ENCODE measurements at places on chromosomes 13 and 19. TPM values are rescaled to one million over a fixed set of nuclear protein-coding genes. Genes with fewer than 3 reads are reported as not detected.
A peak's percentile ranks its signal among the peaks of the same experiment; 100 is the strongest.

Gene CCDC70
- not detected for total RNA-seq

GRCh38 chr13:114315074-114315785, 927 bp downstream of the CHAMP1 start:
- DNase-seq, result no peak

Gene AMER2
- total RNA-seq, result not detected

Gene ARID3A
- 16.7 TPM for total RNA-seq

Gene ZBTB45
- 1.4 TPM for total RNA-seq

GRCh38 chr13:55652657-55653056, 1488.1 kb upstream of the PRR20A start:
- no peak for DNase-seq

Gene CXCL17
- total RNA-seq, result not detected

Gene ATP5F1D
- total RNA-seq, result 13.6 TPM

DNA sequence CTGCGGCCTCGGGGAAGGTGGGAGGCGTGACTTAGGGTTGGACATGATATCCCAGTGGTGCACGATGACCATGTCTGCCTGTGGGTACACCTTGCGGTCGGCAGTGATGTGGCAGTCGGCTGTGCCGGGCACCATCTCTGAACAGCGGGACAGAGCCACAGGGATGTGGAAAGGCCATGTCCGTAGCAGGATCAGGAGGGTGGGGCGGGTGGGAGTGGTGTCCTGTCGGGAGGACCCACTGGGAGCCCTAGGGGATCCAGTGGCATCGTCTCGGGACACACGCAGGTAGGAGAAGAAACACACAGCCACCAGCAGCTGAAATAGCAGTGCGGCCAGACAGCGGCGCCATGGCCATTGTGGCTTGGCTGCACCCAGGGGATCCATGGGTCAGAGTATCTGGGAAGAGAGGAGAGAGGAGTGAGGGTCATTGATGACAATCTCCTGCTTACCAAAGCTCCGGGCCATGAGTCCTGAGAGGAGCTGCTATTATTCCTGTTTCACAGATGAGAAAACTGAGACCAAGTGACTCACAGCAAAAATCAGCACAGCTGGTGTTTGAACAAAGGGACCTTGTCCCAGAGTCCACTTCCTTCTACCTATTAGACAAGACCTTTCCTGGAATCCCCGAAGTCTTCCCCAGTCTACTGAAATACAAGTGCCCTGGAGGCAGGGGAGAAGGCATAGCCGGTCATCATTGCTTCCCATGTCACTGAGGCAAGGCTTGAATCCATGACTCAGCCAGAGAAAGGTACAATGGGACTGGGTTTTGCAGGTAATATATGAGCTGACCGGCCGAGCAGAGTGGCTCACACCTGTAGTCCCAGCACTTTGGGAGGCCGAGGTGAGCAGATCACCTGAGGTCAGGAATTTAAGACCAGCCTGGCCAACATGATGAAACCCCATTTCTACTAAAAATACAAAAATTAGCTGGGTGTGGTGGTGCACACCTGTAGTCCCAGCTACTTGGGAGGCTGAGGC, 5.2 kb upstream of the FUT6 start:
- no peak for DNase-seq

DNA sequence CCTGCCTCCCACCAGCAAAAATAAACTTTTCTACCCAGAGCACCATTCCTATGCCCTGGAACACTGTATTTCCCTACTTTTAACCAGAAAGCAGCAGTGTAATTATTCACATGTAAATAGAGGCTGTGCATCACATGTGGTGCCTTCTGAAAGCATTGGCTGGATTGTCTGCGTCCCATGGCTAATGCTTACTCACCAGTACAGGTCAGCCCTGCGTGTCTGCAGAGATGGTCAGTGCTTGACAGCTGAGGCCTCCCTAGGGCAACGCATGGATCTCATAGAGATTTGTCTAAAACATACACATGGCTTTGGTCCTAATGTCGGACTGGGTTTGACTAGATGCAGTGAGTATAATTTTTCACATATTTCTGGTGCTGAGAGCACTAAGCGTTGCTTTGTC, 64.2 kb downstream of the DPY19L3 start:
- DNase-seq, result peak; percentile 50

GRCh38 chr13:95660981-95661581, 15.9 kb upstream of the DNAJC3 start:
- peak; percentile 50 for DNase-seq

Gene UPF3A
- 11.7 TPM for total RNA-seq

DNA sequence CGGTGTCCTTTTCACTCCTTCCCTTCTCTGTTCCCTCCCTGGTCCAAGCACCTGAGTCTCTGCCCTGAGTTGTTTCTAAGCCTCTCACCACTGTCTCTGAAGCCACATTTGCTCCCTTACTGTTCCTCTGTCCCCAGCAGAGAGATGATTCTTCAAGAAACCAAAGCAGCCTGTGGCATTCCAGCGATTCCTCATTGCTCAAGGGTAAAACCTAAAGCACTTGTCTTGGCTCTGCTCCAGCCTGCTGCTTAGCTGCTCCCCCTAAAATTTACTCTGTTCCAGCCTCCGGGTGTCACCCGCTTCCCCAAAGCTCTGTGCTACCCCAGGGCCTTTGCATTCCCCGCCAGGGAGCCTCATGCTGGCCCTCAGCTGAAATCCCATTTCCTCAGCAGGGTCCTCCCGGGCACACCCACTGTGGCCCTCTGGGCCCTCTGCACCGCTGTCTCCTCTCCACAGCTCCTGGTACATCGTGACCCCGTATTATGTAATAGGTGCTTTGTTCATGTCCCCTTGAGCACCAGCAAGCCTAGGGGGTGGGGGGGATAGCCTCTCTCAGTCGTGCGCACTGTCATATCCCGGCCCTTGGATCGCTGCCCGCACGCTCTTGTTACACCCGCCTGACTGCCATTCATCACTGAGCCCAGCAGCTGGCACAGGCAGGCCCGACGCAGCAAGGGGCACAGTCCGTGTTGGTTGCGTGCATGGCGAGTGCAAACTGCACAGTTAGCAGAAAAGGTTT, 15.8 kb downstream of the TECR start:
- no peak for DNase-seq

- DNase-seq, result no peak
Measured at GRCh38 chr19:8244442-8244841, 35.3 kb downstream of the CERS4 start.

Gene KLHL1
- total RNA-seq, result not detected

Gene SLC10A2
- not detected for total RNA-seq

Gene TSHZ3
- 8.1 TPM for total RNA-seq

GRCh38 chr19:11069561-11069960, 19.7 kb upstream of the LDLR start:
- DNase-seq, result no peak

DNA sequence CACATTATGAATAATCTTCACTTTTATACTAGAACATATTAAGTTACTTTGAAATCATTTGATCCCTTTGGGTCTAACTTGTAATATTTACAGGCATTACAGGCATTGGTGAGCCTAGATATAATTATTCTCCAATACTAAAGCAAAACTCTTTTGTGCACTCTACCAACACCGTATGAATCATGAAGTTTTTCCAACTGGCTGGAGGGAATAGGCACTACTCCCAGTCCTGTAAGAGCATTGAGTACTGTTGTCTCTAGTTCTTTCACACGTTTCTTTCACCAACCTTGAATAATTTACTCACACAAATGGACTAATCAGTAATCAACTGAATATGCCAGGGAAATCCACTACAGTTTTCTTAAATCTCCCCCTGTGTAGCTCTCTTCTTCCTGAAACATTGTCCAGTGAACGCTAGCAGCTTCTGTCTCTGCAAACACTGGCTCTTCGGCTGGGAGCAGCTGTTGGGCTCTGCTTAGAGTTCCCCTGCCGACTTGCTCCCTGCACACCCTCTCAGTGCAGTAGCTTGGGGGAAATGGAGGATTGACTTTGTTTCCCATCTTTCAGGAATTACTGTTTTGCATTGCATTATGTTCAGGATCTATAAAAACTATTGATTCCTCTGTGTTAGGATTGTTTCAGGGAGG, 476.7 kb downstream of the RFC3 start:
- DNase-seq, result no peak

- peak; percentile 59 for DNase-seq
Measured at GRCh38 chr13:37011002-37011401, 10.4 kb downstream of the EXOSC8 start.

DNA sequence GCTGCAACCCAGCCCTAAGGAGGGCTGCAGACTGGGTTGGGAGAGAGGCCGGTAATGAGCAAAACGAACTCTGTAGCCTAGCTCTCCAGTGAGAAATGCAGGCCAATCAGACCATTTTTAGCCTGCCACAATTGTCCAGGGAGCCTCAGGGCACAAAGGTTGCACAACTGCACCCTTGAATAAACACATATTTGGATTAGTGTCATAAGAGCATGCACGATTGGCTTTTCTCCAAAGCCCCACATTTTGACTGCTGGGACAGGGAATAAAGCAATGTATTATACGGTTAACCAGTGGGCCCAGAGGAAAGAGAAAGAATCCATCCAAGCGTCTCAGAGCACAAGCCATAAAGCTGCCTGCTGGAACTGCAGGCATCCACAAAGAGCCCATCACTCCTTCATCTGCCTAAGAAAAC, 729.4 kb upstream of the SGCG start:
- DNase-seq, result no peak

DNA sequence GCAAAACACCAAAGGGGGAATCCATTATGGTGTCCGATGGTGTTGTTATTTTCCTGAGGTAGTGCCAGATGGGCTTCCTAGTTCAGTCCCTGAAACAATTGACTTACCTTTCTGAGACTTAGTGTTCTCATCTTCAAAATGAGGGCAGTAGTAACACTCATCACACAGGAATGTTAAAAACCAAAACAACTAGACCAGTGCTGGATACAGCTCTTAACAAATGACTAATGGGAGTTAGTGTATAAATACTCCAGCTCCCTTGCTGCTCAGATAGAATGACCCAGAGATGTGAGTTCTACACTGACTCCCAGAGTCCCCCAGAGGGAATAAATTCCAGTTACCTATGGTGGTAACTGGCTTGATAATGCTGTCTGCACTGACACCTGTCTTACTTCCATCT, 49.9 kb downstream of the MBD3L2B start:
- DNase-seq, result no peak

Gene RGS9BP
- total RNA-seq, result 0.18 TPM

Gene SLC27A5
- 7.5 TPM for total RNA-seq

GRCh38 chr19:3508771-3509535, 2.8 kb downstream of the FZR1 start:
- peak; percentile 30 for DNase-seq

Gene KIR3DL2
- total RNA-seq, result not detected

DNA sequence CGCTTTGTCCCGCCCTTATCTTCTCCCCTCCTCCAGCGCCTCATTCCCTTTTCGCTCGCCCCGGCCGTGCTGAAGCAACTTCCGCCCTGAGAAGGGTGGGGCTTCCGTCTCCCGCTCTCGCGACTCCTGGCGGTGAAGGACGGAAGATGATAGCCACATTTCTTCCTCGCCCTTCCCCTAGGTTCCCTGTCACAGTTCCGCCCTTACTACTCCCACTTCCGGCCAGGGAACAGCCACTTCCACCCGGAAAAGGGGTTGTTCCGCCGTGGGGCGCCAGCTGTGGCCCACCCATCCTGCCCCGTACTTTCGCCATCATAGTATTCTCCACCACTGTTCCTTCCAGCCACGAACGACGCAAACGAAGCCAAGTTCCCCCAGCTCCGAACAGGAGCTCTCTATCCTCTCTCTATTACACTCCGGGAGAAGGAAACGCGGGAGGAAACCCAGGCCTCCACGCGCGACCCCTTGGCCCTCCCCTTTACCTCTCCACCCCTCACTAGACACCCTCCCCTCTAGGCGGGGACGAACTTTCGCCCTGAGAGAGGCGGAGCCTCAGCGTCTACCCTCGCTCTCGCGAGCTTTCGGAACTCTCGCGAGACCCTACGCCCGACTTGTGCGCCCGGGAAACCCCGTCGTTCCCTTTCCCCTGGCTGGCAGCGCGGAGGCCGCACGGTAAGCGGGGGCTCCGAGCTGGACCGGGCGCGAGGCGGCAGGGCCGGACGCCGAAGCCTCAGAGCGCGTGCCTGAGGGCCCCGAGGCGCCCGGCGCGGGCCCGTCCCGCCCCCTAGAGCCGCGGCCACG, at the start of gene RPS19:
TSS of gene RPS19 (plus strand) at position 638 of the 801 bp plus-strand sequence. CDS start 520 bp downstream, outside the sequence.
- DNase-seq, result peak; percentile 98

- no peak for DNase-seq
Measured at GRCh38 chr19:46472592-46472991, 1.2 kb upstream of the PNMA8A start.

DNA sequence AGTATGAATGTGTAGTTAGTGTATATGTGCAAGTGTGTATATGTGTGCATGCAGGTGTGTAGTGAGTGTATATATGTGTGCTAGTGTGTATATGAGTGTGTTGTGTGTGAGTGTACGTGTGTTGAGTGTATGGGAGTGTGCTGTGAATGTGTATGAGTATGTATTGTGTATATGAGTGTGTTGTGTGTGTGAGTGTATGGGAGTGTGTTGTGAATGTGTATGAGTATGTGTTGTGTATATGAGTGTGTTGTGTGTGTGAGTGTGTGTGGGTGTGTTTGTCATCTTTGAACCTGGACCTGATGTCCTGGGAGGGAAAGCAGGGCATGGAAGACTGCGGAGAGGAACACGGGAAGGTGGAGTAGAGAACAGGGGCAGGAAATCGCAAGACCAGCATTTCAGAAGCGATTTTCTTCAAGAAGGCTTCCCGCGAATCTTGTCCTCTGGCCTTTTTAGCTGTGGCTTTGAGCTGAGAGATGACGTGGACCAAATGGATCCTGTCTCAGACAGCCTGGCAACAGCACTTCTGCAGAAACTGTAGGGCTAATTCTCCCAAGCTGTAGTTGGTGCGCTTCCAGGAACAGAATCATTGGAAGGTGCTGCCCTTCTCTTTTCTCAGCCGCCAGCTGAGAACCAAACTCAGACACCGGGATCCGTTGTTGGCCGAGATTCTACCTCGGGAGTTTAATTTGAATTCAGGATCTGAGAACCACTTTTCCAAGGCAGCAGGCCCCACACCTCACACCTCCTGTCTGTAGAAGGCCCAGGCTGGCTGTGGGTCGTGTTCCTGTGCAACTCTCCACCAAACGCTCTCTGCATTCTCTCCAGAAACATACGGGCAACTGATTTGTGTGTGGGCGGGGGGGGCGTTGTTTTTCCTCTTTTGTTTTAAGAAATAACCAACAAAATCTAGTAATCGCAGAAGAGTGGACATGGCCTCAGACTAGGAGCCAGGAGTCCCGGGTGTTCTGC, 94.7 kb upstream of the RAP2A start:
- DNase-seq, result peak; percentile 98

All from IMR-90 (cell line).